SK-N-SH treated with all-trans-retinoic acid at 6 μM for 48 hours (cell line): ENCODE measurements at places on chromosomes 4 and X.

GRCh38 chrX:23844502-23845138 is 61.6 kb downstream of the SAT1 start:
- ATAC-seq: no peak

- ATAC-seq: no peak
Observed at GRCh38 chrX:49209434-49210251, 9.7 kb upstream of the SYP start.

DNA sequence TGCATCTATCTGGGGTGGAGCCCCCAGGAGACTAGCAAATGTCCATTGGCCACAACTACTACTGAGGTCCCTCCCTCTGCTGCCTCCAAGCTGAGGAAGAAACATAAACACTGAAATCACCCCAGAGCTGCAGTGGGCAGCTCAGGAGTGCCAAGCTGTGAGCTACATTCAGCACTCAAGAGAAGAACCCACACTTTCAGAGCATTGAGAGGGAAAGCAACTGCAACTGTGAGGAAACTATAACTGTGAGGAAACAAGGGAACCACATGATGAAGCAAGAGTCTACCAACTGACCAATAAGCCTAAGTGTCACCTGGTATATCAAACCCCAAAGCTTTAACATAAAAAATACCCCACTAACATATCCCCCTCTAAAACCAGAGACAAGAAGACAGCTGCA is 373.5 kb upstream of the TACR3 start:
- no peak for ATAC-seq

DNA sequence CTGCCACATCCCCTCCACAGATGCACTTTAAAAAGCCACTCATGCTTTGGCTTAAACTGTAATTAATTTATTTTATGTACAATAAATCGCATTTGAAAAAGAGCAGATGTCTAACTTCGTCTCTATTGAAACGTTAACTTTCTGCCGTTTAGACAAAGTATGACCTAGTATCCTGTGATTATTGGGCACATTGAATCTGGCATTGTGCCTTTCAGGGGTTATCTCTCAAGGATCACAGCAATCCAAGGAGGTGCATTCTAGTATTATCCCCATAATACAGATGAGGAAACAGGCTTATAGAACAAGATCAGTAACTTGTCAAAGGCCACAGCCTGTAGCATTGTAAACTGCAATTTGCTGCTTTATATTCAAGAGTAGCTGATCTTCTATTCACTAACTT is 4.6 kb downstream of the RASL11B start:
- no peak for ATAC-seq

DNA sequence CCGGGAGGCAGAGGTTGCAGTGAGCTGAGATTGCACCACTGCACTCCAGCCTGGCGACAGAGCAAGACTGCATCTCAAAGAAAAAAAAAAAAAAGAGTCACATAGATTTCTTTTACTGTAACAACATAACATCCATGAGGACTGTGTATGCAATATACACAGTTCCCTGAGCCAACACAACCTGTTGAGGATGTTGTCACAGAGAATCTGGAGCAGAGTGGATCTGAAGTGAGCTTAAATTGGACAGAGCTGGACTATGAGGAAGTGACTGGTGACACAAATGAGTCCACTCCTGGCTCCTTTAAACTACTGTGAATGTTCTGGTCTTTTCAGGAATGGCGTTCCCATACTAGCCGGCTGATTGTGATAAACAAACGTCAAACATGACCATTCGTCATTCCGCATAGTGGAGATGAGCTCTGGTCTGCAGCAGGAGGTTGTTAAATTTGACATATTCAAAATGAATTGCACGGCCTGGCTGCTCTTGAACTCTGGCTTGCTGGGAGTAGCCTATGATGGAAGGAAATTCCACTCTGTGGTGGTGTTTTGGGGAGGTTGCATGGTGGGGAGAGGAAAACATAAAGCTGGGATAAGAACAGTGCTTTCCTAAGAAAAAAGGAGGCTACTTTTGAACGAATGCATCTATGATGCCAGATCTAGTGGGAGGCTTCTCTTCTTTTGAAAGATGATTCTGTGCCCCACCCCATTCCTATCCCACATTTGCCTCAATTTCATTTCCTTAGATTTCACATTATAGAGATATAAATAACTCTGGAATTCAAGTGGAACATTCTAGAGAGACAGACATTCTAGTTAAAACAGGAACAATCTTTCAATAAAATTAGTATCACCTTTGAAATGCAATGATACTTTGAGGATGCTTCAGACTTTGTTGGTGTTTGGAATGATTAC is 149.5 kb downstream of the SHROOM3 start:
- no peak for ATAC-seq

- ATAC-seq: peak; percentile 18; the same call in 1 of the 3 replicates
Observed at GRCh38 chrX:68462197-68462596, 28.9 kb upstream of the OPHN1 start.

GRCh38 chrX:572538-573124 is 58.0 kb upstream of the SHOX start:
- no peak for ATAC-seq

GRCh38 chrX:109774706-109775105 is 41.6 kb upstream of the ACSL4 start:
- ATAC-seq: peak; percentile 31; the same call in 1 of the 3 replicates

DNA sequence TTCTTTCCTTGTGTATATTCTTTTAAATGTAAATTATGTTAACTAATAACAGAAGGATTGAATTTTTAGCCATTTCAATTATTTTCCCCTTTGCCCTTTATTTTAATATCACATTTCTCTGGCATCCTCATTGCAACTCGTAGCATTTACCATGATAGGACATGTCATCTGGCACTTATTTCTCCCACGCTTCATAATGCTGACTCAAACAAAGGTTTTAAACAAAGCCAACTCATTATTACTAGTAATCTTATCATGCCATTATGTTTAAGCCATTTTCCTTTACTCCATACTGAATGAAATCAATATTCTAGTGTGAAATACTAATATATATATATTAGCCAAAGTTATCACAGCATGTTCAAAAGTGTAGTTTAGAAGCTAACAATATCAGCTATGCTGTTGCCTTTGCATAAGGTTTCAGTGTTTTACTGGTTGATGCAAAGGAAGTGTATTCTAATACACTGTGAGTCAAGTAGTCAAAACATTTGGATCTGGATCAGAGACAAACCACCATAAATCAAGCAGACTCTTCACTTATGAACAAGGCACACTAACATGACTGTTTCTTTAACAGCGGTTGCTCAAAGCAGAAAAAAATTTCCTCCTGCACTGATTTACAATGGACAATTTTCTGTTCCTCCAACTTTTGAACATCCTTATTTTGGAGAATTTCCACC is 281.6 kb downstream of the SLC7A11 start:
- peak; percentile 89 for ATAC-seq
